ENCODE measurements at places on chromosomes 2 and 18. TPM values are rescaled to one million over a fixed set of nuclear protein-coding genes. Genes with fewer than 3 reads are reported as not detected.

DNA sequence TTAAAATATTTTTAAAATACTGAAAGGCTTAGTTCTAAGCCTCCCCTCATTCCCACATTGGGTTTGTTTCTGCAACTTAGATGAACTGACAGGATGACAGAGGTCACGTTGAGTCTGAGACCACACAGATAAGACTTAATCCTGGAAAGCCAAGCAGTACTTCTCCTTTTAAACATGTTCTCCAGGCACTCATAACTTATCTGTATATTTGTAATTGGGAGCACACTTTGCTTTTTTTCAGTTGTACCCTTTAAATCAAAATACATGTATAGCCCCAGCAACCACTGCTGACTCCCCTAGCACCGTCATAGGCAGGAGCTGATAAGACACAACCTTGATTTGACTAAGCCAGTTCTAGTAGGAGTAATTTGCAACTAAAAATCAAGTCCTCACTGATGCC lies 394.8 kb downstream of the PID1 start:
- DNase-seq, result no peak

Gene POTEE
- 0.09 TPM for total RNA-seq

GRCh38 chr18:48942554-48943261 lies 8.1 kb downstream of the SMAD7 start:
- peak; percentile 70 for DNase-seq

DNA sequence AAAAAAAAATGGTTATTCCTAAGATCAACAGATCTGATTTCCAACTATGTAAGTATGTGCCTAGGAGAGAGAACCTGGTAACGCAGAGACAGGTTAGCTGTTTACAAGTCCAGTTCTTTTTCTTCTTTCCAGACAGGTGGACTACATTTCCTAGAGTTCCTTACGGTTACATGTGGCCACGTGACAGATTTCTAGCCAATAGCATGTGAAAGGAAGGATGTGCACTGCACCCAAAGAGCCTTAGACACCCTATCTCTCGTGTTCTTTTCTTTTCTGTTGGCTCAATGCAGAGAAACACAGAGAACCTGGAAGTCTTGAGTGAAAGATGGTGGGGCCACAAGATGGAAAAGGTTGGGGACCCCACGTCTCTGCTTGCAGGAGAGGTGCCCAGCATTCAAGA lies 375.9 kb downstream of the TNS1 start:
- no peak for DNase-seq

DNA sequence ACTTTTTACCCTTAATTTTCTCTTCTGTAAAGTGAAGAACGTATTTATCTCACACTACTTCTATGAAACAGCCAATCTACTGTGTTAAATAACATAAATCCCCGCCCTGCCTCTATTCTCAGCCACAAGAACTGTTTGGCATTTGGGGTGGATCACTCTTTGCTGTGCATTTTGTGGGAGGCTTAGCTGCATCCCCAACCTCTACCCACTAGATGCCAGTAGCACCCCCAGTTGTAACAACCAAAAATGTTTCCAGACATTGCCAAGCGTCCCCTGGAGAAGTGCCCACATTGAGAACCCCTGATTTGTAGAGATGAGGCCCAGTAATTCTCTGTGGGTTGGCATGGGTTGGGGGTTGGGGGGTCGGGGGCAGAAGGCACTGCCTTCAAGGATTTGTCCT lies 94.7 kb upstream of the BOD1L2 start:
- no peak for DNase-seq

GRCh38 chr18:10851824-10852319 lies 297.5 kb downstream of the PIEZO2 start:
- DNase-seq, result no peak

Gene PLEK
- 14.7 TPM for total RNA-seq

- no peak for DNase-seq
These were observed 195.4 kb upstream of the HDAC4 start for GRCh38 chr2:239596253-239596652.

Data from upper lobe of left lung (tissue), 6 donors.